ENCODE measurements at places on chromosomes 1 and 21.

DNA sequence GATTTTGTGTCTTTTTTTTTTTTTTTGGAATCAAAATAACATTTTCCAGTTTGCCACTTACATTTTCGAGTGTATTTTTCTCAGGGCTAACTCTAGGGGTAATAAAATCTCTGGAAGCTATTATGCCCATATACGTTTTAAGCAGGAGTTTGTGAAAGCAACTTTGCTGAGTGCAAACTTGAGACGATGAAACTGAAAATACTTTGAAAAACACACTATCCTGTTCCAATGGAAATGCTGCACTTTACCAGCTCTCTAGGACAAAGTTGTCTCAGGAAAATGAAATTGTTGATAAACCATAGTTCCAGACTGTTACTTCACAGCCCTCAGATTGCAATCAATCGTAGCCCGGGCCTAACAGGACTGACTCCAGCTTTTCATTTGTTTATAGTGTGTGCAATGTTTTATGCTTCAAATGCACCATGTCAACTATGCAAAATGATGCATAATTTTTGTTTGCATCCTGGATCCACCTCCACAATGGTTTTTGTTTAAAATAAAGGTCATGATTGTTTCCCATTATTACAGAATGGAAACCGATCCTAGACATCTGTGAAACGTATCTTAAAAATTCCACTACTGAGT is 220.6 kb upstream of the PKN2 start:
- no peak for DNase-seq

DNA sequence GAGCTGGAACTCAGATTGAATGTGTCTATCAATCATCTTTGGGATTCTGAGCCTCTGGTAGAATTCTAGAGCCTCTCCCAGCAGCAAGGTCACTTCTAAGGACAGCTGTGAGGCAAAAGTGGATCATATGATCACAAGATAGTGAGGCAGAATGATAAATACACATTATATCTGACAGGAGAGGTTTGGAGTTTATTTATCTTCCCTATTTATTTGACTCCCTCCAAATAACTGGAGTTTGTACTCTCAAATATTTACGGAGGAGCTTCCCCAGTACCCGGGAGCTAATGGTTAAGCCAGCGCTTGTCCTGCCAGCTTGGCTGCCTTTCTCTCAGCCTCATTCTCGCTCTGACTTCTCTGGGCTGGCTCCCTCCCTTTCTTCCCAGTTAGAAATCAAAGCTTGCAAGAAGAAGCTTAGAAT is 2.3 kb downstream of the HMGCS2 start:
- DNase-seq = no peak

DNA sequence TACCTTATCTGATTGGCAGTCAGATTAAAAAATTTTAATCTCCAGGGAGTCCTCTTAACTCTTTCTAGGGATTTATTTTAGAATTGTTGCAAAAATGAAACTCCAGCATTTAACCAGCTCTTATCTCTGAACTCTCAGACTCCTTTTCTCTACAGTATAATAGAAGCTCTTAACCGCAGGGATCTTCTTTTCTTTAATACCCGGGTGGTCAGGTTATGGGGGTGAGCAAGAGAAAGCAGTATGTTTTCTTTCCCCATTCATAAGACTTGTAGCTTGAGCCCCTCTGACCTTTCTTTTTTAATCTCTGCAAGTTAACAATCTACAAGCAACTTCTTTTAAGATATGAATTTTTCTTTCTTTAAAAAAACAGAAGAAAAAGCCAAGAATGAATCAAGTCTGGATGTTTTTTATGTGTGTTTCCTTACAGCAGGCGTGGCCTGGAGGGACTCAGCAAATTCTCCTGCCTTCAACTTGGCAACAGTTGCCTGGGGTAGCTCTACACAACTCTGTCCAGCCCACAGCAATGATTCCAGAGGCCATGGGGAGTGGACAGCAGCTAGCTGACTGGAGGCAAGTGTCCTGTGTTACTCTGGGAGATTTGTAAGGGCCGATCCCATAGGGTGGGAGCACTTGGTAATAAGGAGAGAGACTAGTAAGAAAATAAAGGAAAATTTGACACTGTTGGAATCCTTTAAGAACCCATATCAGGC is 13.4 kb upstream of the OLFML3 start:
- DNase-seq = no peak

GRCh38 chr1:45687754-45688740 is at the start of gene TMEM69:
Gene TMEM69, plus strand, starts transcription at chr1:45688181. Its CDS starts 2,888 bp downstream, at chr1:45691069.
- DNase-seq = peak; percentile 69

DNA sequence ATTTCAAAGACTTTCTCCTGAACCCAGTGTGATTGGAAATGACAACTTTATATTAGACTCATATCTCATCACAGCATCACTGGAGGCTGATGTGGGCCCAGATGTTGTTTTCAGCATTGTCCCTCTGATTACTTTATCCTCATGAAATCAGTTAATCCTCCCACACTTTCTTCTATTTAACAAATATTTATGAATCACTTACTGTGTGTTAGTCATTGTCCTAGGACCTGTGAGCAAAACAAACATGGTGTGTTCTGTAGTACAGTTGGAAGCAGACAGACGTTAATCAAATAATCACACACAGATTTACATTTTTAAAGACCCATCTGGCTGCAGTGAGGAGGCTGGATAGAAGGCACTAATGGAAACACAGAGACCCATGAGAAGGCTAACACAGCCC is 383.7 kb downstream of the PRDM2 start:
- no peak for DNase-seq

DNA sequence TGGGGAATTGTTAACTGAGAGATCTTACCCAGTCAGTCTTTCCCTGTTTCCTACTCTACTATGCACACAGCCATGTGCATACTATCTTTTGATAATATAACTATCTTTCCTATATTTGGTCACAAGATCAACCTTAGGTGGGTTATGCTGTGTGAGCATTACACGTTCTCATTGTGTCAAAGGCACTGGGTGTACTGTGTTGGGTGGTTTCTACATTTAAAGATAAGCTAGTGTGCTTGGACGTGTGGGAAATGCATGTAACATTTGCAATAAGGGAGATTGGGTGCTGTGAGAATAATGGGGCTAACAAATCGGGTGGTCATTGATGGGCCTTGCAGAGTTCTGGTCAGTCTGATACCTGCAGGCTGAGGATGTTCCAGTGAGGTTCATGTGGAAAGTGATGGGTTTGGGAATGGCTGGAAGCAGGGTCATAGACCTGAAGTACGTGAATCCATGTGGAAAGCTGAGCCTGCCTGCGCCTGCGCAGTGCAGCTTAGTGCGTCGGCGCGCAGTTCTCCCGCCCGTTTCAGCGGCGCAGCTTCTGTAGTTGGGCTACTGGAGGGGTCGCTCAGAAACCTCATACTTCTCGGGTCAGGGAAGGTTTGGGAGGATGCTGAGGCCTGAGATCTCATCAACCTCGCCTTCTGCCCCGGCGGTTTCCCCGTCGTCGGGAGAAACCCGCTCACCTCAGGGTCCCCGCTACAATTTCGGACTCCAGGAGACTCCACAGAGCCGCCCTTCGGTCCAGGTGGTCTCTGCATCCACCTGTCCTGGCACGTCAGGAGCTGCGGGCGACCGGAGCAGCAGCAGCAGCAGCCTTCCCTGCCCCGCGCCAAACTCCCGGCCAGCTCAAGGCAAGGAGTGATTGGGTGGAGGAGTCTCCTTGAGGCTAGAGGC is at the start of gene MSH4:
Gene MSH4, plus strand, starts transcription at position 507 of the 897 bp plus-strand sequence. Its CDS starts 104 bp downstream, at position 611.
- DNase-seq = no peak

DNA sequence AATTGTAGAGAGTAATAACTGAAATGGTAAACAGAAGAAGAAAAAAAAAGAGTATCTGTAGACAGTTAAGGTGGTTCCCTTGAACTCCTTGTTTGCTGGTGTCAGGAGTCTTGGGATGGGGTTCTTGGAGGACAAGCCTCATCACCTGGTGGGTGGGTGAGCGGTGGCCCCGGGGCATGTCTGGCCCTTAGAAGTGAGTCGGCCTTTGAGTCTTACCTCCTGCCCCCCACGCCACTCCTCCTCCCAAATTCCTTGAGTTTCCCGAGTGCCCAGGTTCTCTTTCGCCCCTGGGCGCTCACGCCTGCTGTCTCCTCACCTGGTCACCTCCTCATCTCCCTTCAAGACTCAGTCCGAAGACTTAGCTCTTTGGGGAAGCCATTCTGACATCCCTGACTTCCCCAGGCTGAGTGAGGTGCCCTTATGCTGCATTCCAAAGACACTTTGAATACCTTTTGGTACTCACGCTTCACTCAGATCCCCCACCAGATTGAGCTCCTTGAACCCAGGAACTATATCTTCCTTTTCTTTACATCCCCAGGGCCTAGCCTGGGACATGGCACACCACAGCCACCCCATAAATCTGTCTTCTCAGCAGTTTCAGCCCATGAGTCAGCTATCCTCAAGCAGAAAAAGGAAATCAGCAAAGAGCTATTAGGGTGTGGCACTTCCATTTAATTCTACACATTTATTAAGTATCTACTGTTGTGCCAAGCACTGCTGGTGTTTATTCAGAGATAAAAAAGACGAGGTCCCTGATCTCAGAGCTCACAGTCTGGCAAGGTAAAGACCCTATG is 13.5 kb upstream of the IKBKE start:
- DNase-seq = no peak

GRCh38 chr1:27606708-27607238 is 2.8 kb upstream of the AHDC1 start:
- DNase-seq = no peak

- no peak for DNase-seq
Measured at GRCh38 chr1:117059334-117059677, 820 bp upstream of the TTF2 start.

GRCh38 chr1:31725777-31726535 is 22.1 kb upstream of the COL16A1 start:
- no peak for DNase-seq

DNA sequence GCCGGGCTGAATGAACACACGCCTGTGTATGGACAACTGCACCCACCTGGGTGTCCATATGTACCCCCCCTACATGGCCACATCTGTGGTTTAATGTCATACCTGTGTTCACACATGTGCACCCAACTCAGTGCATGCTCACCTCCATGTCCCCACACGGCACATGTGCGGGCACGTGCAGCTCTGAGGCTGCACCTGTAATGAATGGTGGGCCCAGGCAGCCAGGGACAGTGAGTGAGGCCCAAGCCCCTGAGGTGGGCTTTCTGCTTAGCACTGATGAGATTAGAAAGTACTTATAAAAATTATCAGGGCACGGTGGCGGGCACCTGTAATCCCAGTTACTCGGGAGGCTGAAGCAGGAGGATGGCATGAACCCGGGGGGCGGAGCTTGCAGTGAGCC is 42.5 kb upstream of the CSF3R start:
- DNase-seq = no peak

GRCh38 chr21:34962586-34963222 is 86.4 kb downstream of the RUNX1 start:
- no peak for DNase-seq

- DNase-seq = no peak
Measured at GRCh38 chr1:205279986-205280385, 41.6 kb downstream of the NUAK2 start.

GRCh38 chr1:170891872-170892271 is 43.5 kb upstream of the MROH9 start:
- no peak for DNase-seq

GRCh38 chr1:27145934-27146354 is 9.0 kb downstream of the SLC9A1 start:
- DNase-seq = peak; percentile 93

DNA sequence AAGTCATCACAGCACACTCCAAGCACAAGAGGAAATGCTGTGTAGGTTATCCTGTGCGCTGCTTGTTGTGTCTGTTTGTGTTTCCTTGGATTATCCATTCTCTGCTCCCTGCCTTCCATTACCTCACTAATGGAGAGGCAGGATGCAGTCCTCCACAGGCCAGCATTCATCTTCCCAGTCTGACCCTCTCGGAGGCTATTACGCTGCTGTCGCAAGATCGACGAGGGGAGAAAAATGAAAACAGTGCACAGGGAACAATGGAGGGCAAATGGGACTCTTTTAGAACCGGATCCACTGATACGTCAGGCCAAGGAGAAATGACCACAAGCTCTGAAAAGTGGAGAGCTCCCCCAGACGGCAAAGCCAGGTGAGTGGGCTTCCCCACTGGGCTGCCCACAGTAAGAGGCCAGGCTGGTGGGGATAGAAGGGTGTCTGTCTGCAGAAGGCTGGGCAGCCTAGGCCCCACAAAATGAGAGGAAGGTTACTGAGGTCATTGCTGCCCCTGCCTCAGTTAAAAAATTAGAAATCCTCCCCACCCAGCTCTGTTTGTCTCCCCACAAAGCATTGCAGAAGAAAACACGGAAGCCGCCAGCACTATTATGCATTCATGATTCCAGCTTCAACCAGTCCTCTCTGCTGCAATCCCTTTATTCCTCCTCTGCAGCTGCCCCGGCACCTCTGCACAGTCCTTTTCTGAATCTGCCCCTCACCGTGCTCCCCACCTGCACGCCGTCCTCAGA is 21.7 kb downstream of the LRRN2 start:
- DNase-seq = no peak

DNA sequence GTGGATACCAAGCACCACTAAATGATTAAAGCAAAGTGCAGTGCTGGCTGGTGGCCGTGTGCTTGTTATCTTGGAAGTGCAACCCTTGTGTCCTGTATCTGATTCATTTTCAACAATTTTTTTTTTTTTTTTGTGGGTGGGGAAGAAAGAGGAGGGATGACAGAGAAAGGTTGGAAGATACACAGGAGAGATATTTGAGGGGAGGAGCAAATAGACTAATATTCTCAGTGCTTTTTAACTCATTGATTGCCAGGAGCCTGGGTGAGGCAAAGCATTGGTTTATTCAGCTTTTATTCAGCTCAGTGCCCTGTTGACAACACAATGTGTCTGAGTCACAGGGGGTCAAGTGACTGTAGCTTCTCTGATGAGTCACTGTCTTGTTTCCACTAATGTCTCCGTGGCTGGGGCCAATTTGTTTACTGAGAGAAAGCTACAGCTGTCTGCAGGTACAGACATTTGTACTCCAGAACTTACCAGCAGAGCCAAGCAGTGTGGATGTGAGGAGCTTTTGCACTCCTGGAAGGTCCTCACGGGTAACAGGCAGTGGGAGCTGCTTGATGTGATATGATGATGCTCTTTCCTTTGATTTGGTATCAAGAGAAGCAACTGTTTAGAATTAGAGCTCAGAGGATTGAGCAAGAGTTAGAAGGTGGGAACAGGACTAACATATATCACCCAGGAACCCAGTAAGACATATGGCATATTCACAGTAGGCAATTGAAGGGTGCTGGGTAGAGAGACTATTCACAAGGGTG is 23.6 kb upstream of the DNM3 start:
- no peak for DNase-seq

DNA sequence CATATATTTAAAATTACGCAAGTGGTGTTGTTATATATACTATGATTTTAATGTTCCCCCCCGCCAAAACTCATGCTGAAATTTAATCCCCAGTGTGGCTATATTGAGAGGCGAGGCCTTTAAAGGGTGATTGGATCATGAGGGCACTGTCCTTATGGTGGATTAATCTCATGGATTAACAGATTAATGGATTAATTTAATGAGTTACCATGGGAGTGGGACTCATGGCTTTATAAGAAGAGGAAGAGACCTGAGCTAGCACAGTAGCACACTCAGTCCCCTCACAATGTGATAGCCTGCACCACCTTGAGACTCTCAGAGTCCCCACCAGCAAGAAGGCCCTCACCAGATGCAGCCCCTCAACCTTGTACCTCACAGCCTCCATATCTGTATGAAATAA is 34.8 kb downstream of the C1orf198 start:
- no peak for DNase-seq

- DNase-seq = no peak
Measured at GRCh38 chr1:63931468-63931867, 157.7 kb downstream of the ROR1 start.

GRCh38 chr1:4464478-4464877 is 189.9 kb upstream of the AJAP1 start:
- no peak for DNase-seq
